ENCODE measurements at places on chromosomes 4 and X. TPM values are rescaled to one million over a fixed set of nuclear protein-coding genes. Genes with fewer than 3 reads are reported as not detected.

GRCh38 chr4:137576446-137576845, 44.2 kb upstream of the PCDH18 start:
- DNase-seq = no peak

- peak; percentile 91 for DNase-seq
Measured at GRCh38 chr4:145734576-145735346, 54.8 kb downstream of the C4orf51 start.

- DNase-seq = no peak
Measured at GRCh38 chr4:52625216-52625615, 33.9 kb downstream of the USP46 start.

DNA sequence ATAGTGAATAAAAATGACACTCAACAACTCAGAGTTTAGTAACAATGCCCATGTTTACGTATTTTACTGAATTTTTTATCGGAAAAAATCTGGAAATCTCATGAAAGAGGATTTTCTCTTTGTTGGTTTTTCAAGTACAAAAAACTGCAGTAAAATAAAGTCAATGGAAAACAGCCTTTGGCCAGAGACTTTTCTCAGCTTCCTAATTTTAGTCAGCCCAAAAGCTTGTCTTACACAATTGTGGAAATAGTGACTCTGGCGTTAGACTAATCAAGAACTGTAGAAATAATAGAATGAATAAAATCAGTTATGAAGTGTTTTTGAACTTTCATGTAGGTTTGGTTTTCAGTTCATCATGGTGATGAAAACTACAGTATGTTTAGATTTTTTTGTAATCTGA, 234.7 kb downstream of the DKK2 start:
- DNase-seq = no peak

- DNase-seq = no peak
Measured at GRCh38 chrX:114964374-114964773, 53.0 kb downstream of the IL13RA2 start.

DNA sequence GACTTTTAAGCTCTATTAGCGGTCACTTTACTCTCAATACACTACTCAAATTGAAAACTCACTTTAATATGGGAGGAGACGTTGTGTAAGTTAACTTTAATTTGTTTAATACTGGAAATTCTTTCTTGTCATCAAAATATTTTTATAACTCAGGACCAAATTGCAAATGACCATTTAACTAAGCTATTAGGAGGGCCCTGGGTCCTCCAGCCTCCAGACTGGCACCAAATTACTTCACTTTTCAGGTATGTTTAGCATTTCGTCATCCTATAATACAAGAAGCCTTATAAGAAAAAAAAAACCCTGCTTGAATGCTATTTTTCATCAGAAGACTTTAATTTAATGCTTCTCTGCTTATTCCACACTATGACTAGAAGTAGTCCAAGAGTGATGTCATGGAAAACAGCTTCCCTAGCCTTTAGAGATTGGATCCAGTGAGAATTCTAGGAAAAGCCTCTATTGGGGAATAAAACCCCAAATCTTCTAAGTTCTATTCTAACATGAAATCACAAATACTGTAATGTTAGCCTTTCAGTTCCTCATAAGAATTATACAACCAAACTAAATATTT, 6.6 kb downstream of the KLHL15 start:
- no peak for DNase-seq

DNA sequence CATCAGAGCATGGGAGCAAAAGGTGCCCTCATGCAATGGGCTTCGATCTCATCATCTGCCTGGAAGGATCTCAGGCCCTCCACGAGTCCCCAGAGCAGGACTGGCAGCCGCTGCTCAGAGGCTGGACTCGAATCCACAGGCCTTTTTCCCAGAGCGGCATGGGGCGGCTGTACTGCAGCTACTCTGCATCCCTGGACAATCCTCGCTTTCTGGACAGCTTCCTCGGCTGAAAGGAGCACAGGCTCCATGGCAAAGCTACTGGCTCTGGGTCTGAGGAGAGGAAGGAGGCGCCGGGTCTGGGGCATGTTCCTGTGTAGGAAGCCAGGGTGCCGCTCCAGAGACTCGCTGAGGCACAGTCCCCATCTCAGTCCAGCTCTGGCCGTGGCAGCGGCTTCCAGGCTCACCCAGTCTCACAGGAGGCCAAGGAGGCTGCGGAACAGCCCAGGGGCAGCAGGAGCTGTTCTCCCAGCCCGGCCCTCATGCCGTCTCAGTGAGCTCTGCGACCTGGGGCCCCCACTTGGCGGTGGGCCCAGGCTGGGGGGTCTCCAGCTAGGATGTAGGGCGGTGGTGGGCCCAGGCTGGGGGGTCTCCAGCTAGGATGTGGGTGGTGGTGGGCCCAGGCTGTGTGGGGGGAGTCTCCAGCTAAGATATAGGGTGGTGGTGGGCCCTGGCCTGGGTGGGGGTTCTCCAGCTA, 2.7 kb upstream of the SPON2 start:
- DNase-seq = no peak

Gene HSFX3
- not detected for total RNA-seq

Gene IL2RG
- not detected for total RNA-seq

Gene RASGEF1B
- total RNA-seq = 0.95 TPM

Gene ZNF280C
- total RNA-seq = 2.3 TPM

Gene POLN
- 4.8 TPM for total RNA-seq

Gene ATP2B3
- 0.11 TPM for total RNA-seq

Gene SPANXA1
- not detected for total RNA-seq

Gene TEX11
- total RNA-seq = not detected

All from pulmonary artery endothelial cell (primary cell).